Mucosa of descending colon (tissue), 3 donors: ENCODE measurements at places on chromosomes 7 and 10.

DNA sequence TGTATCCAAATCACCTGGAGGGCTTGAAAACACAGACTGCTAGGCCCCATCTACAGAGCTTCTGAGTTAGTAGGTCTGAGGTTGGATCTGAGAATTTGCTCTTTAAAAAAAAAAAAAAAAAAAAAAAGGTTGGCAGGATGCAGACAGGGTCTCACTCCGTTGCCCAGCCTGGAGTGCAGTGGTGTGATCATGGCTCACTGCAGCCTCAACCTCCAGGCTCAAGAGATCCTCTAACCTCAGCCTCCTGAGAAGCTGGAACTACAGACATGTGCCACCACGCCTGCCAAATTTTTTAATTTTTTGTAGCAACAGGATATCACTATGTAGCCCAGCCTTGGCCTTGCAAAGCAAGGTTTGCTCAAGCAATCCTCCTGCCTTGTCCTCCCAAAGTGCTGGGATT is 8.0 kb downstream of the GDI2 start:
- no peak for DNase-seq

DNA sequence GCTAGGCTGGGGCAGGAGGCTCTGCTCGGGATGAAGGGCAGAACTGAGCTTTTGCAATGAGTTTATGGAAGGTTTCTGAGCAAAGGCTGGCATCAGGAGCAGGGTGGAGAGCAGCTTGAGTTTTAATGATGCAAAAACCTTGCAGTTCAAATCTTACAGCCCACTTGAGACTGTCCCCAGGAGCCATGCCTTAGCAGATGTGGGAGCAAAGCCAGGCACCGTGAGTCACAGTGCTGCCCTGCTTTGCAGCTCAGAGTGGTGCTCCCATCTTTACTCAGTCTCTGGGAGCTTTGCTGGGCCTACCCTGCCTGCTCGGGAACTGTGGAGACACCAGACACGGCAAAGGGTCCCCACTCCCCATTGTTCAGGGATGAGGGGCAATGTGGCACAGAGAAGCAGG is 122.4 kb upstream of the NPS start:
- DNase-seq = no peak

- DNase-seq = no peak
These were observed 2.7 kb upstream of the PRKRIP1 start for GRCh38 chr7:102393467-102393866.

DNA sequence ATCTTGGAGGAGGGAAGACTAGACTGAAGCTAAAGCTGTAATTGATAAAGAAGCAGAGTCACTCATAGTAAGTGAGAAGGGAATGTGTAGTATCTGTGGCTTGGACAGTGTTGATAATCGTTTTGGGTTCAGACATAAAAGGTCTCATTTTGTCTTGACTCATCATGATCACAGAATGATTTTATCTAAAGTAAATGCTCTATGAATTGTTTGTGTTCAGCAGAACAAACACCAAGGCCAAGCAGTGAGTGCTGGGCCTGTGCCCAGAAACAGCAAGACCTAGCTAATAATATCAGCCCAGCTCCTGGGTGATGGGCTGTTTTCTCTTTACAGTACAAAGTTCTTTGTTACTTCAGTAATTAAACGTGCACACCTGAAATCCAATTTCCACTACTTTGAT is 26.7 kb upstream of the CD36 start:
- DNase-seq = peak; percentile 27

- peak; percentile 88 for DNase-seq
These were observed at the start of gene CWF19L1 for GRCh38 chr10:100267239-100268104. TSS of gene CWF19L1 (minus strand) at chr10:100267638. CDS start at chr10:100267593, 45 bp downstream.

- no peak for DNase-seq
These were observed 4.4 kb upstream of the LZTS2 start for GRCh38 chr10:100995181-100995580.

- no peak for DNase-seq
These were observed 2.7 kb downstream of the NOS3 start for GRCh38 chr7:150993511-150993910.

GRCh38 chr10:128885573-128886555 is 581.2 kb upstream of the MGMT start:
- no peak for DNase-seq

DNA sequence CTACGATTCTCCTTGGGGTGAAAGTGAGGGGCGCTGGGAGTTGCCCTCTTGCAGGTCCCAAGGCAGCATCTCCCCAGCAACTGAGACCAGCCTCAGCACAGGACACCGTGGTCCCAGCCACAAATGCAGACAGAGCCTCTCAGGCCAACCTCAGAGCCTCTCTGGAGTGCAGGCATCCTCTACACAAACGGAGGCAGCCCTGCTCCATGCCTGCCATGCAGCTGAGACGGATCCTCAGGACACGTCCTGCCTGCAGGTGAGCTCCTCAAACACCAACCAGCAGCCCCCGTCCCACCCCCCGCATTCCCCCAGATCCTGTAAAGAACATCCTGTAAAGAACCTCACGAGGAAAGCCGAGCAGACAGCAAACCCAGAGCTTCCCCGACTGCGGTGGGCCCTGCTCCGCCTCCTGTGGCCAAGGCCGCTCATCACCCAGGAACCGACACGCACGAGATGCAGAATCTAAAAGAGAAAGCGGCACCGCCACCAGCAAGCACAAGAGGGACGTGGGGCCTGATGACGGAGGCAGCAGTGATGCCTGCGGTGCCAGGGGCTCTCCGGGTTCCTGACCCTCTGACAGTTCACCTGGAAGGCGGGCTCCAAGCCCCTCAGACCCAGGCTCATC is 186.9 kb downstream of the PTPRN2 start:
- DNase-seq = no peak

DNA sequence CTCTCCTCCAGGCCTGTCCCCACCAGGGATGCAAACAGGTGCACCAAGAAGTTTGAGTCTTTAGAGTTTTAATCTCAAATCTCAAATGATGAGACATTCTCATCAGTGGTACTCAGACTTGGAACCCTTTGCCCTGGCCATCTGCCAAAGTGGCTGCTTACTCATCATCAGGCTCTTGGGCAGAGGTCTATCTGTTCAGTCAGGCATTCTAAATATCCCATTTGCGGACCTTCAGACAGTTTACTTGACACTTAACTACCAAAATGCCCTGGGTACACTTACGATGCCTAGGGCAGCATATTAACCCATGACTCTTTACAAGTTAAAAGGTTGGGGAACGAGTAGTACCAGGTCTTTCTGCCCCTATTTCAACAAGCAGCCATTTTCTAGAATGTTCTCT is 61.2 kb upstream of the YAE1 start:
- DNase-seq = no peak

DNA sequence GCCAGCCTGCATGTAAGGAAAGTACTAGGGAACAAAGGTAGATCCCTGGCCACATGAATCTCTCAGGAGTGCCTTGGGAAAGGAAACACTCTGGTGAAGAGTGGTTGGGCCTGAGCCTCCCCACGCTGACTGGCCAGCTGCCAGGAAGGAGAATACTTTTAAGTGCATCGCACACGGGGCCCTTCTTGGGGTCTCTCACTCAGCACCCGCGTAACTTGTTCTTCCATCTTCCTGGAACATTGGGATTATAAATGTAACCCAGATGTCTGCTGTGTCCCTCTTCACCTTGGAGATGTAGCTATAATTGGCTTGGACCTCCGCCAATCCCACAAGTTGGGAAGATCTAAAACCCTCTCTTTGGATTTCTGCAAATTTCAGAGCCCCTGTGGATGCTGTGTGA is 4.4 kb upstream of the GLI3 start:
- DNase-seq = no peak

GRCh38 chr7:39430441-39430840 is 135.8 kb upstream of the YAE1 start:
- DNase-seq = no peak

DNA sequence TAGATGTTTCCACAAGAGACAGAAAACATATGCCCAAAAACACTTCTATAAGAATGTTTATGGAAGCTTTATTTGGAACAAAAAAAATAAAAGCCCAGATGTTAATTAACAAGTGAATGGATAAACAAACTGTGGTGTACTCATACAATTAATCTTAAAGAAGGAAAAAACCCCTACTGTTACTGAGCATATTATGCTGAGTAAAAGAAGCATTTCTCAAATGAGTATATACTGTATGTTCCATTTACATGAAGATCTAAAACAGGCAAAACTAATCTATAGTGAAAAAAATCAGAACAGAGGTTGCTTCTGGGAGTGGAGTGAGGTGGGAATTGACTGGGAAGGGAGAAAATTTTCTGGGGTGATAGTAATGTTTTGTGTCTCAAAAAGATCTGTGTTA is 15.5 kb upstream of the ANK3 start:
- no peak for DNase-seq

DNA sequence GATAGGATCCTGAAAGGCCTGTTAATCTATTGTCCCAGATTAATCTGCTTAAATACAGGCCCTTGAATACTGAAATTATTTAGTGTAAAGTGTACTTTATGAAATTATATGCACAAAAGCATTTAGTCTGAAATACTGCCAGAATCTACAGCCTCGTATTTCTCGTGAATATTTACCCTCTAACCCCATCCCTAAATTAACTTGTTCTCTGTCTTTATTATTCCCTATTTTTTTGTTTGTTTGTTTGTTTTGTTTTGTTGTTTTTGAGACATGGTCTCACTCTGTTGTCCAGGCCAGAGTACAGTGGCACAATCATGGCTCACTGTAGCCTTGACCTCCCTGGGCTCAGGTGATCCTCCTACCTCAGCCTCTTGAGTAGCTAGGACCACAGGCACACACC is 2.7 kb upstream of the CPED1 start:
- no peak for DNase-seq

DNA sequence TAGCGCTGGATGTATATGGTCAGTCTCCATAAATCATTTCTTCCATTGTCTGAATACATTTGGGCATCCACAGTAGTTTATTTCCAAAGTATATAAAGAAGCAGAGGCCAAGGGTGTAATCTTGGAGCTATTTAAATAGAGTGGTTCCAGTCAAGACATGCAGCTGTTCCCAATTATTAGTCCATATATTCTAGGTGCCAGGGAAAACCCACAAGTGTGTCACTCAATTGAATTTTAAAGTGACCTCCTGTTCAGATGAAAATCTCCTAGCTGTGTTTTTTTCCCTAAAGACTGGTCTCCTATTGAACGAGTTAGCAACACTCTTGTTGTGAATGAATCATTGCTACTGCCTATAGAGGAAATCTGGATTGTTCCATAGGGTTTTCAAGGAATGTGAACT is 260.2 kb upstream of the BMPER start:
- no peak for DNase-seq

DNA sequence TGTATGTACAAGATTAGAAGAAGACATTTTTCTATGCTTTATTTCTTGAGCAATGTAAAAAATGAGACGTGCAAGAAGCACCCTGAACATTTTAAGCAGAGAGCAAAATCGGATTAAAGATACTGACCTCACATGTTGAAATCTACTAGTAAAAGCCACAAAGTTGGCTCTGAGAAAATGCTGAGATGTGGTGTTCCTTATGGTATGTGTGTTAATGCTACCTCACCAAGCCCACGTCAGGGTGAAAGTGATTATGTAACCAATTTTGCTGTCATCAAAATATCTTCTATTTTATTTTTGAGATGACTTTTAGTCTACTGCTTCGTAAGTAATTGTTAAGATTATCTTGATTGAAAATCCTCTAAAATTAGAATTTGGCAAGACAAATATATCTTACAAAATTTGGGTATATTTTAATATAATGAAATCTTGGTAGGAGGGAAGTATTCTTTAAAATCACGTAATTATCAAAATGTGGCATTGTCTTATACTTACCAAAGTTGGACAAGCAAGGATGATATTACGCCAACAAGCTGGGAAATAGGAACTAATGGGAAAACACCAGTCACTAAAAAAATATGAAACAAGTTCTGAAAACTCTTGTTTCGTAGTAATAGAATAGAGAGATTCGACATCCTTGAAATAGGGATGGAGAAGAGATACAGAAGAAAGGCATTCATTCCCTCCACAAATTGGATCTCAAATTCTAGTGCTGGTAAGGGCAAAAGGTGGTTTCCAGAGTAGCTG is 5.8 kb downstream of the ADO start:
- no peak for DNase-seq

- DNase-seq = no peak
These were observed 38.2 kb downstream of the HK1 start for GRCh38 chr10:69316313-69317059.

DNA sequence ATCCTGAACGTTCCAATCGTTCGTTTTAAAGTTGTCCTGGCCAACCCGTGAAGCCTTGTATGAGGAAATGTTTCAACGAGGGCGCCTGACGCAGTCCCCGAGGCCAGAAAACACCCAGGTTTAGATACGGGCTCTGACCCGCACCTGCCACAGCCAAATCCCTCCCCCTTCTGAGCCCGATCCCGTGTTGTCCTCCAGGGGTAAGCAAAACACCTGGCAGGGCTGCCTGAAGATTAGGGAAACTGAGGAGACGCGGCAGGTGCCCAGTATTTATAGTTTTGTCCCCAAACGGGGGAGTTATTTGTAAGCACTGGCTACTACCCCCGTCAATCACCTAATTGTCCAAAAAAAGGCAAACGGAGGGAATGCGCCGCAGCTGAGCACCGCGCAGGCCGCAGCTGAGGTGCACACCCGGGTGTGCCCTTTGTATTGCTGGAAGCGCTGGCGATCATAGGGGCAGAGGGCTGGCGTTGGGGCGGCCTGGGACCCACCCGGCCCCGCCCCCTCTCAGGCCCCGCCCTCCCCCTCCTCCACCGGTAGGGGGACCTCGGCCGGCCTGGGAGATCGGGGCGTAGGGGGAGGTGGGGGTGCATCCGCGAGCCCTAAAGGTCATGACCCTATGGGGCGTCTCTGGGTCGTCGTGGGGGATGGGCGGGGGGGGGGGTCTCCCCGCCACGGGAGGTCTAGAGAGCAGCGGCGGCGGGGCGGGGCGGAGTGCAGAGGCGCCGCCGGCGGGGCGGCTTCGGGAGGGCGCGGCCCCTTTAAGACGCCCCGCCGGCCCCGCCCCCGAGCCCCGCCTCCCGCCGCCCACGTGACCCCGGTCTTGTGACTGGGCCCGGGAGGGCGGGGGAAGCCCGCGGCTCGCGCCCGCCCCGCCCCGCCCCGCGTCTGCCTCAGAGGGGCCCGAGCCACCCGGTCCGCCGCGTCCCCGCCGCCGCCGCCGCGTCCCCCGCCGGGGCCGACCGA is at the start of gene BRI3:
TSS of gene BRI3 (plus strand) at position 896 of the 966 bp plus-strand sequence. CDS start 110 bp downstream, outside the sequence.
- DNase-seq = peak; percentile 98

DNA sequence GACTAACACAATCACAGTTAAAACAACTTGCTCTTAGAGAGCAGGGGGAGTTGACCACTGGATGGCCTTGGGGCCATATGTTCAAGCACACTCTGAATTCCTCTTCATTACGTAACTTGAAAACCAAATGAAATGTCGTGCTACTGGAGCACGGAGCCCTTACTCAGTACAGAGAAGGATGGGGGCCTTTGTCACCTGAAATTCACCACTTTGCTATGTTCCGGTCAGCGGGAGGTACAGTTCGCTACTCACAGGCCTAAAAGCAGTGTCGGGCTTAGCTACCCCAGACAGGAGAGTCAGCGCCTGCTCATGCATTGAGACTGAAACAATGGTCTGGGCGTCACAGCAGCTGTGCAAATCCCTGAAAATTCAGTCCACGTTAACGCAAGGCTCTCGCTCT is 39.6 kb downstream of the GLI3 start:
- DNase-seq = no peak

GRCh38 chr10:3652886-3653285 is 132.1 kb downstream of the KLF6 start:
- DNase-seq = no peak
